Purkinje cell (primary cell): ENCODE measurements at places on chromosomes 16 and 17. TPM values are rescaled to one million over a fixed set of nuclear protein-coding genes. Genes with fewer than 3 reads are reported as not detected.

SP6 gene
- polyA plus RNA-seq, result not detected in 2 replicates

B4GALNT2 gene
- not detected in 2 replicates for polyA plus RNA-seq

CCL13 gene
- not detected in 2 replicates for polyA plus RNA-seq

ORC6 gene
- polyA plus RNA-seq, result 2.2 and 8.5 TPM in 2 replicates

MPP2 gene
- 1.1 and 2.0 TPM in 2 replicates for polyA plus RNA-seq

KRT15 gene
- not detected in 2 replicates for polyA plus RNA-seq

PSMC3IP gene
- polyA plus RNA-seq, result 6.4 TPM in 1 of 2 replicates, not detected in the other

TCAP gene
- polyA plus RNA-seq, result 0.14 TPM in 1 of 2 replicates, not detected in the other

SPN gene
- not detected in 2 replicates for polyA plus RNA-seq

FBXL19 gene
- 0.52 TPM in 1 of 2 replicates, not detected in the other for polyA plus RNA-seq
